Naive thymus-derived CD4-positive, alpha-beta T cell (primary cell): ENCODE measurements at places on chromosomes 7 and 10. TPM values are rescaled to one million over a fixed set of nuclear protein-coding genes. Genes with fewer than 3 reads are reported as not detected.

GRCh38 chr10:81248886-81249285, 626.1 kb upstream of the NRG3 start:
- no peaks in the 10 kb centered on the region for H3K36me3 ChIP-seq
- no peak overlapping the region for H3K27ac ChIP-seq
- H3K27me3 ChIP-seq = no peaks in the 10 kb centered on the region
- no peak overlapping the region for H3K4me3 ChIP-seq
- no peak for DNase-seq

- DNase-seq = no peak
- H3K36me3 ChIP-seq = no peaks in the 10 kb centered on the region
- no peak overlapping the region for H3K4me3 ChIP-seq
- no peak overlapping the region for H3K27ac ChIP-seq
- H3K4me1 ChIP-seq = no peaks in the 10 kb centered on the region
Measured at GRCh38 chr10:63651864-63652263, 130.7 kb downstream of the REEP3 start.

UCMA gene
- not detected in 2 replicates for total RNA-seq

GRCh38 chr10:112098682-112099081, 84.9 kb downstream of the GPAM start:
- no peaks in the 10 kb centered on the region for H3K4me1 ChIP-seq
- H3K27me3 ChIP-seq = no peaks in the 10 kb centered on the region
- no peak overlapping the region for H3K27ac ChIP-seq
- H3K4me3 ChIP-seq = no peak overlapping the region
- DNase-seq = no peak
- no peaks in the 10 kb centered on the region for H3K36me3 ChIP-seq

CSGALNACT2 gene
- 52.3 TPM for total RNA-seq

GRCh38 chr7:39504963-39505362, 61.2 kb upstream of the YAE1 start:
- no peak overlapping the region for H3K4me3 ChIP-seq
- no peaks in the 10 kb centered on the region for H3K4me1 ChIP-seq
- no peak overlapping the region for H3K27ac ChIP-seq
- no peak for DNase-seq
- H3K36me3 ChIP-seq = no peaks in the 10 kb centered on the region
- peaks cover 5% of the 10 kb centered on the region for H3K27me3 ChIP-seq

- H3K4me3 ChIP-seq = no peak overlapping the region
- H3K36me3 ChIP-seq = no peaks in the 10 kb centered on the region
- DNase-seq = no peak
- no peak overlapping the region for H3K27ac ChIP-seq
- no peaks in the 10 kb centered on the region for H3K27me3 ChIP-seq
- no peaks in the 10 kb centered on the region for H3K4me1 ChIP-seq
Measured at GRCh38 chr10:115861455-115861854, 411.6 kb downstream of the GFRA1 start.

IFIT1B gene
- total RNA-seq = not detected in 2 replicates

DNA sequence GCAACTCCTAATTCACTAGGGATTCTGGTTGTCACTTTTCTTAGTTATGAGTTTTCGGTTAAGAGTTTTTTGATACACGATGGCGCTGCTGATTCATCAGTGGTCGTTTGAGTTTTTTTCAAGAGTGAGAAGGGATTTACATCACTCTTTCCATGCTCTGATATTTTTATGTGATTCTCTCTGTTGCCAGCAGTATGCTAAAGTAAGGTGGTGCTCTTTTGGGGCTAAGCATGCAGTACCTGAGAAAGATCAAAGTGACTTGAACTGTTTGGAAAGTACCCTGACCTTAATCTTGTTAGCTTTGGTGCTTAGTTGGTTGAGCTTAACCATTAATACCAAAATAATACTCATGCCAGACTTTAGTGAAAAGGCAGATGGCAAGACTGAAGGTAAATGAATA, 28.1 kb downstream of the STAMBPL1 start:
- no peak overlapping the region for H3K4me3 ChIP-seq
- no peaks in the 10 kb centered on the region for H3K36me3 ChIP-seq
- no peaks in the 10 kb centered on the region for H3K27me3 ChIP-seq
- no peaks in the 10 kb centered on the region for H3K4me1 ChIP-seq

KIF11 gene
- 0.96 TPM for total RNA-seq

DNA sequence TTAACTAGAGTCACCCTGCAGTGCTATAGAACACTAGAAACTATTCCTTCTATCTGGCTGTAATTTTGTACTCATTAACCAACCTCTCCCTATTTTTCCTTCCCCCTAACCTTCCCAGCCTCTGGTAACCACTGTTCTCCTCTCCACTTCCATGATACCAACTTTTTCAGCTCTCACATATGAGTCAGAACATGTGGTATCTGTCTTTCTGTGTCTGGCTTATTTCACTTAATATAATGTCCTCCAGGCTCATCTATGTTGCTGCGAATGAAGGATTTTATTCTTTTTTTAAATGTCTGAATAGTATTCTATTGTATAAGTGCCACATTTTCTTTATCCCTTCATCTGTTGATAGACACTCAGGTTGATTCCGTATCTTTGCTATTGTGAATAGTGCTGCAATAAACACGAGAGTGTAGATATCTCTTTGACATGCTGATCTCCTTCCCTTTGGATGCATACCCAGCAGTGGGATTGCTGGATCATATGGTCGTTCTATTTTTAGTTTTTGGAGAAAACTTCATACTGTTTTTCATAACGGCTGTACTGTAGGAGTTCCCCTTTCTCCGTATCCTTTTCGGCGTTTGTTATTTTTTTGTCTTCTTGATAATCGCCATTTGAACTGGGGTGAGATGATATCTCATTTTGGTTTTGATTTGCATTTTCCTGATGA, 101.4 kb downstream of the FAM107B start:
- no peaks in the 10 kb centered on the region for H3K4me1 ChIP-seq
- DNase-seq = no peak
- no peak overlapping the region for H3K27ac ChIP-seq

ZPBP gene
- total RNA-seq = not detected

CUZD1 gene
- 3.4 TPM for total RNA-seq

- no peaks in the 10 kb centered on the region for H3K4me1 ChIP-seq
- H3K36me3 ChIP-seq = peaks cover 47% of the 10 kb centered on the region
- no peak for DNase-seq
- H3K27me3 ChIP-seq = no peaks in the 10 kb centered on the region
- no peak overlapping the region for H3K4me3 ChIP-seq
Measured at GRCh38 chr10:88903715-88904114, 23.7 kb downstream of the STAMBPL1 start.

GRCh38 chr7:121355574-121355973, 26.8 kb downstream of the WNT16 start:
- no peaks in the 10 kb centered on the region for H3K27me3 ChIP-seq
- H3K36me3 ChIP-seq = peaks cover 4% of the 10 kb centered on the region
- no peaks in the 10 kb centered on the region for H3K4me1 ChIP-seq
- no peak for DNase-seq
- H3K4me3 ChIP-seq = no peak overlapping the region

- no peaks in the 10 kb centered on the region for H3K36me3 ChIP-seq
- H3K4me3 ChIP-seq = no peak overlapping the region
- no peaks in the 10 kb centered on the region for H3K27me3 ChIP-seq
- no peaks in the 10 kb centered on the region for H3K4me1 ChIP-seq
Measured at GRCh38 chr7:132519936-132520335, 56.3 kb downstream of the PLXNA4 start.

PLCE1 gene
- total RNA-seq = 0.05 TPM in 2 replicates

HMX3 gene
- total RNA-seq = not detected

DYNC1I1 gene
- total RNA-seq = not detected

PODXL gene
- total RNA-seq = 0.64 TPM

NDUFB2 gene
- 181 and 184 TPM in 2 replicates for total RNA-seq

DNA sequence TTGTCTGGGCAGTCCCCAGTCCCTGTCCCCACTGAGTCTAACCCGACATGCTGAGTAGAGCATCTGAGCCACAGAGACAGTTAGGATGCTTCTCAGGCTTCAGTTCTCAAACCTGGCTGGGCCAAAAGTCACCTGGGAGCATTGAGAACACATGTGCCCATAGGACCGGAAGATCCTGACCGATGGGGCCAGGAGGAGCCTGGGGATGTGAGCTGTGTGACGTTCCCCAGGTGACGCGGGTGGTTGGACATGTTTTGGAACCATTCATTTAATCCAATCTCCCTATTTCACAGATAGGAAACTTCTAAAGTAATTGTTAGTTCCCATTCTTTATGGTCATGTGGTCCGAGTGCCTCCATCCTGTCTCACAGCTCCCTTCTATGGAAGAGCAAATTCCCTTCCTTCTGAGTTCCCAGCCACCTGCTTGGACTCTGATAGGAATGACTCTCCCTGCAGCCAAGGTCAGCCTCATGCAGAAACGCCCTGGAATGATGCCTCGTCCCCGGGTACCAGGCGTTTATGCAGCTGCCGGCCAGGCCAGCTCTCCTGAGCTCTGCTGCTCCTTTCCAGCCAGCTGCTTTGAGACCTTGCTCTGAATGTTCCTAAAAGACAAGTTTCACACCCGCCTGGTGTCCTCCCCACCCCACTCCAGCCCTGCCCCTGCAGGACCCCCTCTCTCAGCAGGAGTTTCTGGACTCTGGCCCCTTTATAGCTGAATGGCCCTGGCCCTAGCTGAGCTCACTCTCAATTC, 166.5 kb upstream of the RHEB start:
- H3K27me3 ChIP-seq = no peaks in the 10 kb centered on the region
- no peak for DNase-seq
- H3K4me1 ChIP-seq = no peaks in the 10 kb centered on the region
- H3K36me3 ChIP-seq = no peaks in the 10 kb centered on the region
- H3K27ac ChIP-seq = no peak overlapping the region

SHOC2 gene
- 60.6 TPM for total RNA-seq

DNA sequence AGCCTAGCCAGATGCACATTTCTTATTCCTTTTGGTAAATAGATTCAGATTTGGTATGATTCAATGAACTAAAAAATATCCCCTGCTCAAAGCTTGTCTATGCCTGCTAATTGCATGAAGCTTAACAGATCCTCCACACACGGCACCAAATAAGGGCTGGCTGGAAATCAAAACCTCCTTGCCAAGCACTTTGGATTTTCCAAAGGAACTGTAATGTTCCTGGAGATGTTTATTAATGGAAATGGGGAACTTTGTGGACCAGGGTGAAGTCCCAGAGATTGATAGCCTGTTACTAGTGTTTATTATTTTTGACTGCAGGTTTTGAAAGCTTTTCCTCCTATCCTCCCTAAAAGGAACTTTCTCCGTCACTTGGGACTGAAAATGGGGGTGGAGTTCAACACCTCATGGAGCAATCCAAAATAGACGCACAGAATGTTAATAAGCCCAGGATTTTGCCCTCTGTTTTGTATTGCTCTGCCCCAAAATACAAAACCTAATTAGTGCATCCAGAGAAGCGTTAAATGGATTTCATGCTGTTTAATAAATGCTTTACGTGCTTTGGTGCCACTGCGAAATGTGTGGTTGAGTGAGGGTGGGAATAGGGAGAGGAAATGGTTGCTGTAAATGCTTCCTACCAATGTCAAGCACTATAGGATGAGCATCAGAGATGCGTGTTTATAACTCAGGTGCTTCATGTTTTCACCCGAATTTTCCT, 1027.7 kb downstream of the LRMDA start:
- no peak overlapping the region for H3K4me3 ChIP-seq
- H3K36me3 ChIP-seq = no peaks in the 10 kb centered on the region
- no peaks in the 10 kb centered on the region for H3K4me1 ChIP-seq
- DNase-seq = no peak
- no peak overlapping the region for H3K27ac ChIP-seq
- no peaks in the 10 kb centered on the region for H3K27me3 ChIP-seq

DNA sequence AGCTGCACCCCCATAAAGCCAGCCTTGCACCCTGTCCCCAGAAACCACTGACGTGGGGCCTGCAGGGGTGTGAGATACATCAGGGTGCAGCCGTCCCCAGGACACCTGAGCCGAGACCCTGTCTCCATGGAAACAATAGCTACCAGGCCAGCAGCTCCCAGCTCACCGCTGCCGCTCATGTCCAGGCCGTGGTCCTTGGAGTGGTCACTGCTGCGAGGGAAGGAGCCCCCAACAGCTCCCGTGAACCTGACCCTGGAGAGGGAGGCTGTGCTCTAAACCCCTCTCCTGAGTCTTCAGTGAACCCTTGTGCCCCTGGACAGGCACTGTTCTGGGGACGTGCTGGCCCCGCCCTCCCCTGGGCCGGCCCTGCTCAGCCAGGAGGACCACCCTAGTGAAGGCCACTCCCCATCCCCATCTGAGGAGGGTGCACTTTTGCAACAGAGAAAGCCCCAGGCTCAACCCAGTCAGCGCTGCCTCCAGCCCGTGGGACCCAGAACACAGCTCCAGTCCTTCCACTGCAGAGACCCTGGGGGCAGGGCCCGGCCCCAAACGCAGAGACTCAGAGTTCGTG, 19.6 kb upstream of the INPP5A start:
- H3K4me1 ChIP-seq = no peaks in the 10 kb centered on the region
- H3K4me3 ChIP-seq = no peak overlapping the region
- H3K36me3 ChIP-seq = no peaks in the 10 kb centered on the region

- no peaks in the 10 kb centered on the region for H3K4me1 ChIP-seq
- H3K27me3 ChIP-seq = no peaks in the 10 kb centered on the region
- H3K4me3 ChIP-seq = no peak overlapping the region
Measured at GRCh38 chr7:76425156-76425555, 406 bp downstream of the ZP3 start.

DNA sequence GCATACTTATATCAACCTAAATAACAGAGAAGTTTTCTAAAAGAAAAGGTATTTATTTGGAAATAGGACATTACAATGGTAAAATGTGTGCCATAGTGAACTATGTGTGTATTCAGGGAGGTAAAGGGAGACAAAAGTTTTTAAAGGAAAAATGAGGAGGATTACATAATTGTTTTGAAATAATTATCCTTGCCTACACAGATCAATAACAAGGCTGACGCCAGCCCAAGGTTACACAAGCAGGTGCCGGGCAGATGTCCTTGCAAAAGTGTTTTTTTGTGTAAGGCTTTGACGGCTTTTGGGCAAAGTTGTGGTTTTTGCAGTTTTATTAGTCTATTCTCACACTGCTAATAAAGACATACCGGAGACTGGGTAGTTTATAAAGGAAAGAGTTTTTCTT, 22.7 kb upstream of the SLC35B4 start:
- H3K36me3 ChIP-seq = no peaks in the 10 kb centered on the region
- no peaks in the 10 kb centered on the region for H3K4me1 ChIP-seq
- no peak for DNase-seq
- H3K27ac ChIP-seq = no peak overlapping the region

GRCh38 chr10:16612115-16612980, 90.7 kb upstream of the C1QL3 start:
- H3K27me3 ChIP-seq = no peaks in the 10 kb centered on the region
- H3K27ac ChIP-seq = no peak overlapping the region
- no peak for DNase-seq
- no peaks in the 10 kb centered on the region for H3K36me3 ChIP-seq
